ENCODE measurements at places on chromosomes 1 and 21.

- no peak for DNase-seq
These were observed 108.9 kb upstream of the PDC start for GRCh38 chr1:186569856-186570255.

DNA sequence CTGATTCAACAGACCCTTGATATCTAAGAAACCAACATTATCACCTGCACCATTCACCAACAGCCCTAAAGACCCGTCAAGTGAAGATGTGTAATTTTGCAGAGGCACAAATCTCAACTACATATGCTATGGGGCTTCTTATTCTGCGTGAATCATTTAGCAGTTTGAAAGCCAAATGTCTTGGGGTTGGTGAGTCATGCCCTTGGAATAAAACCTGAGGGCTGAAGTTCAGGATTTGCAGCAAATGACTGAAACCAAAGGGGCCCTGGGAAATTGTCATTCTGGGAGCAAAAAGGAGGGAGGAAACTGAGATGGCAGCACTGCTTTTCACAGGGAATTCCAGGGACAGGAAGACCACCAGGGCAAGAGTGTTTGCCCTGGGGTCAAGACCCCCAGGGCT lies 79.2 kb upstream of the TNR start:
- no peak for DNase-seq

DNA sequence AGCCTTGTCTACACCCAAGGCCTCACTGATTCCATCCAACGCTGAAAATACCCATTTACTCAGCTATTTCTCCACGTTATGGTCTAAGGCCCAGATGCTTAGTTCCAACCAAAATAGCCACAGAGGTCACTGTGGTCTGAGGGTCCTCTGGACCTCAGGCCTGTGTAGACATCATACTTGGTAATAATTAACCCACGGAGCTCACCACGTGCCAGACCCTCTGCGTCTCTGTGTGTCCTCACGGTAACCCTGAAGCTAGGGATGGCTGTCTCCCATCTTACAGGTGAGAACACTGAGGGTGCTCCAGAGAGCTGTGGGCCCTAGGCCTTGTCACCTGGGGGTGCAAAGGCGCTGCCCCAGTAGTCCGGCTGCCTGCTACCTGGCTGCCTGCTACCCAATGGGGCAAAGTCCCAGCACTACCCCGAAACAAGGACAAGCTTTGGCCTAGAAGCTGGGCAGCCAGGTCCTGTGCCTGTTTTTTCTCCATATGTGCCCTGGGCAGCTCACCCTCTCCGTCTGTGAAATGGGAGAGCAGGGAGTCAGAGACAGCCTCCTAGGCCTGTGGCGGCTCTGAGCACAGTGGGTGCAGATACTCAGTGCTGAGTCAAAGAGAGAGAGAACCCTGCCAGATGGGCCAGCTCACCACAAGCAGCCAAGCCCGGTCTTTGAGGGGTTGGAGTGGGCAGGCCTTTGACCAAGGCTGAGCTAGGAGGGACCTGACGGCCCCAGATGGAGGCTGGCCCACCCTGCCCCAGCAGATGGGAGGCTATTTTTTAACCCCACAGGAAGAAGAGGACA lies 17.0 kb upstream of the RUNX3 start:
- DNase-seq = no peak

- DNase-seq = no peak
These were observed 131.0 kb downstream of the TRIM33 start for GRCh38 chr1:114379987-114380386.

GRCh38 chr1:12150456-12151200 lies 16.2 kb upstream of the TNFRSF1B start:
- DNase-seq = no peak

- no peak for DNase-seq
These were observed 52.4 kb upstream of the BCL10 start for GRCh38 chr1:85328713-85329397.

DNA sequence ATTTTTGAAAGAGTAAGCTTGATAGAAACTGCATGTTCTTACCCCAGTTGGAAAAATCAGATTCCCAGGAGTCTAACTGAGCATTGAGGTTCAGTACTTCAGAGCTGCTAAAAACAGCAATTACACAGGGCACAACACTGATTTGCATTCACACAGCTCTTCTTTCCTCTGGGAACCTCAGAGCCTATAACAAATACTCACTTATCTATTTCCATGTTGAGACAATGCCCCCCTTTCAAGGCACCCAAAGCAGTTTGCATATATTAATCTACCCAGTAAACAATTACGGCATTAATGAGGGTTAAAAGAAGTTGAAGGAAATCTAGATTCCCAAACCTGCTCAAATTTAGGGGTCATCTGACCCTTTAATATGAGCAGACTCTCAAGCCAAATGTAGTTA lies 126.9 kb upstream of the SLC35F3 start:
- DNase-seq = no peak

Data from T follicular helper cell (primary cell).